ENCODE measurements at places on chromosomes 4 and X.
A peak's percentile ranks its signal among the peaks of the same experiment; 100 is the strongest.

DNA sequence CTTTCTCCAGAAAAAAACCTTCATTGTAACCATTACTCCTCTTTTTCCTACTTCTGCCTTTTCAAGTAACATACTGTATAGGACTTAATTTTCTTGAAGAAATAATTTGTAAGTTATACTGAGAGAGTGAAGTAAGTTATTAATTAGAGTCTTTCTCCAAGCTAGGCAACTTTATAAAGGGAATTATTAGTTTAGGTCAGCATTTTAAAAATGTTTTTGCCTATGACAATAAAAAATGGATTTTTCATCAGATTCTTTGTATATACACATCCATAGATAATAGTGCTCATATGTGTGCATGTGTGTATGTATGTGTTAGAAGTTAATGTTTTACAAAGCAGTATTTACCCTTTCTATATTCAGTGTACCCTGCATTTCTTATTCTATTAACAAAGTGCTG lies 10.4 kb upstream of the NUDT6 start:
- no peak for DNase-seq

DNA sequence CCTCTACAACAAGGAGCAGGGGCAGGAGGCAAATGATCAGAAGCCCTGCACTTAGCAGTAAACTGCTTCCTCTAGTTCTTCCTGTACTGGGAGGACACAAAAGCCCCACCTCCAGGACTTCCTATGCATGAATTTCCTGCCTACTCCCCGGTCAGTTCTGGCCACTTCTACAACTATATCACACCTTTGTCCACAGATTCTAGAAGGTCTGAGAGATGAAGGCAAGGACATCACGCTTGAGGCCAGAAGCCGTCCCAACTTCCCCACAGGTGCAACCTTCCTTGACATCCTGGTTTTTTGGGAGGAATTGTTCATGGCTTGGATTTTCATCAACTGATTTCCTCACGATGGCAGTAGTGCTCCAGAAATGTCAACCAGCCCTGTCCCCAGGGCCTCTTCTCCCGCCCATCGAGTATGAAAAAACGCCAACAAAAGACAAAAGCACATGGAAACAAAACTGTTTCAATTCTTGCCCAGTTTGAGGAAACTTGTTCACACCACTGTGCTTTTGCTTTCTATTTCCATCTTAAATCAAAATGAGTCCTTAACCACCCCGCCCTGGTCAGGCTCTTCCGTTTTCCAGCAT lies 206.5 kb upstream of the STK26 start:
- DNase-seq = peak; percentile 51

GRCh38 chrX:63128509-63128908 lies 222.6 kb downstream of the SPIN4 start:
- DNase-seq = no peak

DNA sequence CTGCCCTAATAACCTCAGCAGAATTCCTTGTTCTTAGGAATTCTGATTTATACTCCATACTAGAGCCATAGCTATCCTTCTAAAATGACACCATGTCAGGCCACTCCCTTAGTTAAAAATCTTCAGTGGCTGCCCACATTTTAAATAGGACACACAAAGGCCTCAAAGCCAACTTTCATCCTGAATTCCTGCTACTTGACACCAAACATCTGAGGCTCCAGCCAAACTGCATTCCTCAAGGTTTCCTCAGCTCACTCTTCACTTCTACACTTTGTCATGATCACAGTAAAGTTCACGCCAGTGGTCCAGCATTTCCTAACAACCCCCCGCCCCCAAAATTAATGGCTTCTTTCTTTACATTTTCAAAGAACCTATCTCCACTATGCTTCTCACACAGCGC lies 124.3 kb downstream of the ADGRA3 start:
- DNase-seq = no peak

DNA sequence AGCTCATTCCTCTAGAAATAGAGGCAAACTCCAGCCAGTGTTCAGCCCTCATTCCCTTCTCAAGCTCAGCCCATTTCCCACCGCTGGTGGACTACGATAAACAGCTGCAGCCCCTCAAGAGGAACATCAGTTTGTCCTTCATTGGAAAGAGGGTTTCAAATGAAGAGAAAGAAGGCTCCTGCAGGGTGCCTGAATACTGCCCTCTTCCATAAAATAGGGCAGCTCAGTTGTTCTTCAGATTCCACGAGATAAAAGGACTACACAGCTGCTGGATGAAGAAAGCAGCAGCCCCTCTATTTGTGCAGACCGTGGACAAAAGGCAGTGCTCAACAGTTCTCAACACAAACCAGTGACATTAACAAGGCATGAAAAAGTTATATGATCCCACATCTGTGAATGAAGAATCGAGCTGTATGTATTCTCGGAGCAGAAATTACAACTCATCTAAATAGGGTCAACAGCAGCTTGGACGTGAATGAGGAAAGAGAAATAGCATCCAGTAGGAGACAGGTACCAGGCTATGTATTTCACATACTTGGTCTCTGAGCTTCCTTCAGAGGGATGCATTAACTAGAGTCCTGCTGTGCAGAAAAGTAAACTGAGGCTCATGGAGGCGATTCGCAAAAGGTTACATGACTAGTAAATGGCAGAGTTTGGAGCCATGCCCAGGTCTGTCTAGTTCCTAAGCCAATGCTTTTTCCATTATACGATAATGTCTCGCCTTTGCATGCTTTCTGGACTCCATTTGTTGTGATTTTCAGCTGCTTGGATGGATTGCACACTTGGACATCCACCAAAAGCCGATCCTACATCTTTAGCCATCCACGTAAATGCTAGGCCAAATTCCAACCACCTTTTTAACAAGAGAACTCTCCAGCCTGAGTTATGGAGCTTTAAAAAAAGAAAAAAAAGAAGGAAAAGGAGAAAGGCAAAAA lies 301.2 kb upstream of the PPARGC1A start:
- DNase-seq = no peak

GRCh38 chr4:176193938-176194337 lies 1.4 kb downstream of the SPATA4 start:
- no peak for DNase-seq

DNA sequence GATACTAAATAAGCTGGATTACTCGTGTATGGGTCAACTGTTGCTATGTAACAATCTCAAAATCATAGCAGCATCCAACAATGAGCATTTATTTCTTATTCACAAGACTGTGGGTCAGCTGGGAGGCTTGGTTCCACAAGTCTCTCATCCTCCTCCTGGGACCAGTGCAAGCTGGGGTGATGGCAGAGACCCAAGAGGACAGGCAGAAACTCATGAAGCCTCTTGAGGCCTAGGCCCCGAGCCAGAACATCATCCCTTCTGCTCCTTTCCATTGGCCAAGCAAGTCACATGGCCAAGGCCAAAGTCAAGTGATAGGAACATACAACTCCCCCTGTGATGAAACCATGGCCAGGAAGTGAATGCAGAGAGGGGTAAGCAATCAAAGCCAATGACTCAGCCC lies 422.1 kb downstream of the BCOR start:
- DNase-seq = no peak

DNA sequence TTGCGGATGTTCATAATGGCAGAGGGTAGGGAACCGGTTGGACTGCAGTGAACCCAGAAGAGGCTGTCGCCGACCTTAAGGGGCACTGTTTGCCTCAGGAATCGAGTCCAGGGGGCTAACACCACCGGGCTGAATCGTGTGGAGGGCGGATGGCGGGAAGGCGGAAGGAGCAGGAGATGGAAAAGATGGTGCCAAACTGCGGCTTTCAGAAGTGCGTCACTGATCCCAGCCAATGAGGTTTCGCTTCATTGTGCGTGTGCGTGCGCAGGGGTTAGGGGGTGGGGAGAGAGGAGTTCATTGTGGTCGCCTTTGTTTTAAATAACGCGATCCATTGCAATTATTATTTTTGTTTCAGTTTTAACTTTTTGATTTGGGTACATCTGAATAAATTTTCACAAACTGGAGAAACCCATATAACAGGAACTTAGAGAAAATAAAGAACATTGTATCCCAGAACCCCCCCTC lies at the start of gene NAA11:
NAA11 (minus strand) TSS at position 198 of the 465 bp plus-strand sequence; CDS start at position 14, 184 bp downstream.
- DNase-seq = no peak

DNA sequence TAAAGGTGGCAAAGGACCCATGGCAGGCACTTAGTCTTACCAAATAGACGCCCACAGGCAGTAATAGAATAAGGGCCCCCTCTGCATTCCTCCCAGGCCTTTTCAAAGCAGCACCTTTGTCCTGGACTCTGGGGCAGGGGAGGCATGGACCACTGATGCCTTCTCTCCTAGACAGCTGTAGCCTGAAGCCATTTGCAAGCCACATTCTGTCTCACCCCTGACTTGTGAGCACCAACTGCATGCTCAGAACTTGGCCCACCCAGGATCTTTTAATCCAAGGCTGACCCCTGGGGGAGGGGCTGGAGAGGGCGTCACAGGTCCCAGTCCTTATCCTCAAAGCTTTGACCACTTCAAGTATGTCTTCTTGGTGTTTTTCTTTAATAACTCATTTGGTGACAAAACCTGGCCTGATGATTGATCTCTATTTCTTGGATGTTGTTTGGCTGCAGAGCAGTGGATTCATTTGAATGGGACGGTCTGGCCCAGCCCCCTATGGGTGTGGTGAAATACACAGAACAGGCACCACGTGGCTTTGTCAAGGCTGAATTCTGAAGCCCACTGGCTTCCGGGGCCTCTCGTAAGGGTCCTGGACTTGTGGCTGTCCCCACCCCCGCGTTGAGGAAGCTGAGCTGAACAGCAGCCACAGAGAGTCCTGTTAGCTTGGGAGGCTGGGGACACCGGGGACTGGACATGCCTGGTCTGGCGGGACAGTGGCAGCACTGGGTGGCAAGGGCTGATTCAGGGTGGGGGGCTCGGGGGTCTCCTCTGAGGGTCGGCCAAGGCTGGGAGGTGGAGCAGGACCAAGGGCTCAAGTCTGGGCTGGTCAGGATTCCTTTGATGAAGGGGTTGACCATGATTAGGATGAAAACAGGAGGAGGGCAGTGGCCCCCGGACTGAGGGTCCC lies 36.6 kb downstream of the ADRA2C start:
- no peak for DNase-seq

GRCh38 chr4:170887396-170887795 lies 797.6 kb upstream of the AADAT start:
- DNase-seq = no peak

- DNase-seq = no peak
These were observed 27.0 kb upstream of the PROM1 start for GRCh38 chr4:16110661-16111290.

DNA sequence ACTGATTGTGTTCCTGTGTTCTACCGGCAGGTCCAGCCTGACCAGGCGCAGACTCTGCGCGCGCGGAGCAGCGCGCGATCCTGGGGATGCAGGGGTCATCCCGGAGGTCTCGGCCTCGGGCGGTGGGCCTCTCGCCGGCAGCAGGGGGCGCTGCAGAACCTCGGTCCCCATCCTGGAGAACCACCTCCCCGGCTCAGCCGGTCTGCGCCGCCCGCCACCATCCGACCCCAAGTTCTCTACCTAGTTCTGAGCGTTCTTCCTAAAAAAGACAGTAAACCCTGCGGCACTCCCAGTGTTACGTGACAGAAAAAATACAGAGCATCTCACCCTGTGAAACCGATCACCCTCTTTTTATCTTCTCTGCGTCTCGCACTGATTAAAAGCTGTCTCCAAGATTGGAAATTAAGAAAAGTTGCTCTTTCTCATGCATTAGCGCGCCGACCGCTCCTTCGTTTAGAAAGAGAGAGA lies 1.6 kb downstream of the TRPC3 start:
- DNase-seq = no peak

DNA sequence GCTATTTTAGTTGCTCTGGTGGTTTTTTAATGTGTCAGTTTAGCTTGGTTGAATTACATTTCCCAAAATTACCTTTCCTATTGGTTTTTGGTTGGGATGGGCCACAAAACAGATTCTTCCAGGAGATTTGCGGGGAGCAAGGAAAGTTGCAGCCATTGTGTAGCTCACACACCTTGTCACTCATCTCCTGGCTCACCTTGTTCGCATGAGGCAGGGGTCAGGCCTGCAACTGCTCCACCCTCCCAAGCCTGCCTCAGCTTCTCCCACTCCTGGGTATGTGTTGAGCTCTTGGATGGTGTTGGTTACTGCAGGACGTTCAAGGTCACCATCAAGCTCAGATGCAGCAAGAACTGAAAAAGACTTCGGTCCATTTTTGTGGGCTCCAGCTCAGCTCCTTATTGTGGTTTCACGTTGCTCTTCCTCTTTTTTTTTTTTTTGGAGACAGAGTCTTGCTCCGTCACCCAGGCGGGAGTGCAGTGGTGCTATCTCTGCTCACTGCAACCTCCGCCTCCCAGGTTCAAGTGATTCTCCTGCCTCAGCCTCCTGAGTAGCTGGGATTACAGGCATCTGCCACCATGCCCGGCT lies 95.6 kb upstream of the METTL14 start:
- no peak for DNase-seq

- DNase-seq = no peak
These were observed 26.6 kb upstream of the MAN2B2 start for GRCh38 chr4:6548201-6548881.

- peak; percentile 16 for DNase-seq
These were observed 13.1 kb upstream of the AMTN start for GRCh38 chr4:70505151-70505748.

GRCh38 chrX:1205681-1206611 lies 6.5 kb downstream of the CRLF2 start:
- DNase-seq = no peak

GRCh38 chr4:69075061-69075792 lies 21.0 kb upstream of the UGT2B7 start:
- no peak for DNase-seq

DNA sequence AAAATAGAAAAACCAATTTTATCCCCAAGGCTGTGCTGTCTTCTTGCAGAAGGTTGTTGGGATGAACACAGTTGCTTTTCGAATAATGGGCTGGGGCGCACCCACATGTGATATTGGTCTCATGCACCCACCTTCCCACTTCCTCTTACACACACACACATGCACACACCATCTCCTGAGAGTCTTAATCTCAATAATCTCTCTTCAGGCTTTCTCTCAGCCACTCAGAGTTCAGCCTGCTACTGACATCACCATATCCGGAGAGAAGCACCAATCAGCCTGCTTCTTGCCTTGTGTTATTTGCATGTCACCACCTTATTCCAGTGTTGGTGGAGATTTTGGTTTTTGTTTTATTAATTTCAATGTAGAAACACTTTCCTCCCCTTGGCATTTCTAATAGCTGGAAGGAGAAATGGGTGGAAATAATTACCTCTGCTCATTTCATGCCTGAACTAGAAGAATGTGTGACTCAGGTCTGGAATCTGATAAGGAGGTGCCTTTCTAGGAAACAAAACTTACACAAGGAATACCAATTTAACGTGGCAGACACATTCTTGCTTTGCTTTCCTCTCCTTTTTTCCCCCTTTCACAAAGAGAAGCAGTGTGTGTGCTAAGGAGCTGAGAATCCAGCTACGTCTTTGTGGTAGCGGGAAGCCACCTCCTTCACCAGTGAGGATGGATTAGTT lies 400.2 kb downstream of the MID1IP1 start:
- DNase-seq = no peak

GRCh38 chr4:8409264-8410065 lies 31.1 kb downstream of the ACOX3 start:
- DNase-seq = no peak
